ENCODE measurements at places on chromosomes 1 and 21.

- DNase-seq, result no peak
These were observed 46.2 kb upstream of the COX20 start for GRCh38 chr1:244789276-244789580.

DNA sequence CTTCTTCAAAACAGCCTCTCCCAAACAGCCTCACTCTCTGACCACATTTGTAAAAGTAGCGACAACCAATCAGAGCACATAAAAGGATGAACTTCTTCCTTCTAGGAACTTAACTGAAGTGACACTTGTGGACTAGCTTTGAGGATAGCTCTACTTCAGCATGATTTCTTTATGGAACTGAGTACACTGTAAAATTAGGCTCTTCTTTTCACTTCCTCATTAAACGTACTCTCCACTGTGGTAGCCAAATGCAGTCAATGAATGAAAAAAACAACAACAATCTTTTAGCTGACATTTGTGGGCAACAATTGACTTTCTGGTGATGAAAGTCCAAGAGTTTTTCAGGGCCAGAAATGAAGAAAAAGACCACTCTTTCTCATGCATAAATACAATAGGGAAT lies 9.6 kb downstream of the LRRC53 start:
- DNase-seq, result no peak

GRCh38 chr1:201002510-201002909 lies 21.0 kb downstream of the KIF21B start:
- no peak for DNase-seq

DNA sequence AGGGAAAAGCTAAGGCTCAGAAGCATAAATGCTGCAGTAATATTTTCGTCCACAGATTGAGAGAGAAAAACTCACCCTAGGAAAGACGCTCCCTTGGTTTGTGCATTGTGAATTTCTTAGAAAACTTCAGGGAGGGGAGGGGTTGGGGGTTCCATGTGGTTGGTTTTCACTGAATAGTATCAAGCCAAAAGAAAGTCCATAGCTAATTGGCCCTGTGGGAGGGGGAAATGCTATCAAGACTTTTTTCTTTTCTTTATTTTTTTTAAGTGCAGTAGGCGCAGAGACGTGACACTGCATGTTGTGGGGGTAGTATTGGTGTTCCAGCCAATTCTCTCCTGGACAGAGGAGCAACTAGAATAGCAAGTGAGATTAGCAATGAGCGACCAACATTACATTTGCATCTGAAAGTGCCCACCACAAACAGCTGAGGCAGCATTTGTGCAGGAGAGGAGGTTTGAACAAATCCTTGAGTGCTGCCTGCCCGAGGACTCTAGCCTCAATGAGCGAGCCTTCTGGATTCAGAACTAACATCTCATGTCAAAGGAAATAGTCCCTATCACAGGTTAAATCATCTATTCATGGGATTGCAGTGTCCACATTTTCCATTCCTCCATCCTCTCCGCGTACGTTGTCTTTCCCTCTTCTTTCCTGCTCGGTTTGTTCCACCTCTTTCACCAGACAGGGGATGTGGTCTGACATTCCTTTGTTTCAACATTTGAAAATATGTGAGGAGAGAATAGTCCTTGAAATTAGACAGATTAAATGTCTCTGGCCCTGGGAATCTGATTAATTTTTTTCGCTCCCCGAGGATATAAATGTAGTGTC lies 118.0 kb upstream of the MARK1 start:
- no peak for DNase-seq

GRCh38 chr1:113540335-113540734 lies 150.0 kb downstream of the MAGI3 start:
- no peak for DNase-seq

DNA sequence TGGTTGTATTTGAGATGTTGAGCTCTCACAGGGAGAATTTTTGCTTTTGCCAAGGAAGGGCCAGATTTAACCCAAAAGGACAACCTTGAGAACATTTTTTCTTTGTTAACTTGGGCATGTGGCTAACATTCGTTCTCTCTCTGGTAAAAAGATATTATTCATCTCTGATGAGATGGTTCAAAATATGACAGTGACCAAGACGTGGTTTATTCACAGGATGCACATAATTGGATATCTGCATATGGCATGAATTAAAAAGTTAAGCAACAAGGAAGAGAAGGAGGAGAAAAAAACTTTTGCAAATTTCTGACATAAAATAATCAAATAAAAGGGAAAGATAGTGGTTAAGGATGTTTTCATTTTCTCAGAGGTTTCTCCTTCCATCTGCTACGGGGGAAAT lies 43.1 kb upstream of the BCL10 start:
- DNase-seq, result no peak

GRCh38 chr1:156828400-156829124 lies 11.9 kb upstream of the SH2D2A start:
- no peak for DNase-seq

- no peak for DNase-seq
These were observed 64.7 kb upstream of the FGGY start for GRCh38 chr1:59232216-59232615.

GRCh38 chr1:93483200-93483599 lies 35.3 kb downstream of the FNBP1L start:
- no peak for DNase-seq

DNA sequence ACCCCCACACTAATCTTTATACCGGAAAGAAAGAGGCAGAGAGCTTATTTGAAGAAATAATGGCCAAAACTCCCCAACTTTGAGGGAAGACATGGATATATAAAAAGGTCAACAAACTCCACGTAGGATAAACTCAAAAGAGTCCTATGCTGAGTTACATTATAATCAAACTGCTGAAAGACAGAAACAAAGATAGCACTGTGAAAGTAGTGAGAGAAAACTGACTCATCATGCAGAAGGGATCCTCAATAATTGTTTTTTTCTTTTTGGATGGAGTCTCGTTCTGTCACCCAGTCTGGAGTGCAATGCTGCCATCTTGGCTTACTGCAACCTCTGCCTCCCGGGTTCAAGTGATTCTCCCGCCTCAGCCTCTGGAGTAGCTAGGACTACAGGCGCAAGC lies 48.5 kb upstream of the TTC39A start:
- no peak for DNase-seq

DNA sequence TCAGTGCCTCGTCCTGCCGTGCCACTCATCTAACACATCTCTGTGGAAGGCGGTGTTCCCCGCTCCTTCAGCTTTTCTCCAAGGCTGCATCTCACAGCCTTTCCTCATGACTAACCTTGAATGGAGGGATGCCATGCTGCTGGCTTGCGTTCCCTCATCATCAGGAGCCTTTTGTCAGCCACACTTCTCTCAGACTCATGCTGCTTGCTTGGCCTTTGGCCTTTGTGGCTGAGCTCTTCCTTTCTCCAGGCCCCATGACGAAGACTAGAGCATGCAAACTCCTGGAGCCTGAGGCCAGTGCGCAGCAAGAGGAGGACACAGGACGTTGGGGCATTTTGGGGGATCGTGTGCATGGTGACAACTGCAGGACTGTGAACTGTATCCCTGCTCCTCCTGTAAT lies 70.8 kb downstream of the SYT2 start:
- DNase-seq, result peak; percentile 91

- no peak for DNase-seq
These were observed 8.5 kb downstream of the C1orf21 start for GRCh38 chr1:184395370-184395769.

- DNase-seq, result no peak
These were observed 180.8 kb downstream of the TPR start for GRCh38 chr1:186194107-186194756.

- no peak for DNase-seq
These were observed 18.5 kb upstream of the ZNF648 start for GRCh38 chr1:182080040-182080439.

- no peak for DNase-seq
These were observed 1382.2 kb upstream of the B3GALT2 start for GRCh38 chr1:194568610-194569009.

DNA sequence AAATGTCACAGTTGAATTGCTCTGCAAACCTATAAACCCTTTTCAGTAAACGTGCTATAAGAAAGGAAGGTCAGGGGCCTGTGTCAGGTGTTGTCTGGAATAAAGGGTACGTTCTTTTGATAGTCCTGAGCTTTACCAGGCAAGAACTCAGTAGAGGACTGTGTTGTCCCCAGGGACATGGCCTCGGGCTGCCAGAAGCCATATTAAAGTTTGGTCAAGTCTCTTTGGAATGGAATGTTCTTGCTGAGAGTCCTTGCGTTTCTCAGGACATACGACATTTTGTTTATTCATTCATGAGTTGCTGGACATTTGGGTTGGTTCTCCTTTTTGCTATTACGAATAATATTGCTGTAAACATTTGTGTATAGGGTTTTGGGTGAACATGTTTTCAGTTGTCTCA lies 16.8 kb downstream of the VPS13D start:
- no peak for DNase-seq

GRCh38 chr1:77047978-77048614 lies 171.1 kb downstream of the PIGK start:
- DNase-seq, result no peak

- DNase-seq, result no peak
These were observed 12.2 kb upstream of the ARHGEF10L start for GRCh38 chr1:17527036-17527914.

- DNase-seq, result no peak
These were observed 11.8 kb upstream of the TMEM201 start for GRCh38 chr1:9576903-9577302.

GRCh38 chr1:227559926-227560325 lies 3.4 kb upstream of the ZNF678 start:
- no peak for DNase-seq

- DNase-seq, result peak; percentile 13
These were observed 80.6 kb upstream of the GFI1 start for GRCh38 chr1:92567211-92567868.

DNA sequence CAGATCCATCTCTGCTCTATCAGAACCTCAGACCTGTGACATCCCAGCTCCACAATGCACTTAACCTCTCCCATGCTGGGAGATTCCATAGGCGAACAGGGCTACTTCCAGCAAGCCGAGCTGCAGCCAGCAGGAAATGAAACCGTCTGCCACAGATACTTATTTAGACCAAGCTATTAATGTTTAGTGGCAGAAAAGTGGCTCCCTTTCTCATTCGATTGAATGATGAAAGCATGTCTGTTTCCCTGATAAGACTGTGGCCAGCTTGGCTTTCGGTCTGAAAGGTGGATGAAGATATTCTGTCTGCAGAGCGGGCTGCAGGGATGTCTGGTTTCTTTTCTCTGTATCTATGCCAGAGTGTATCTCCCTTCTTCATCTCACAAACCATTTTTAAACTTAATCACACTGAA lies 146.4 kb downstream of the GREM2 start:
- DNase-seq, result no peak

GRCh38 chr21:33491373-33492102 lies at the start of gene DNAJC28:
Gene DNAJC28 (minus strand): TSS chr21:33491716. CDS start chr21:33489393, 2,323 bp downstream.
- peak; percentile 84 for DNase-seq

DNA sequence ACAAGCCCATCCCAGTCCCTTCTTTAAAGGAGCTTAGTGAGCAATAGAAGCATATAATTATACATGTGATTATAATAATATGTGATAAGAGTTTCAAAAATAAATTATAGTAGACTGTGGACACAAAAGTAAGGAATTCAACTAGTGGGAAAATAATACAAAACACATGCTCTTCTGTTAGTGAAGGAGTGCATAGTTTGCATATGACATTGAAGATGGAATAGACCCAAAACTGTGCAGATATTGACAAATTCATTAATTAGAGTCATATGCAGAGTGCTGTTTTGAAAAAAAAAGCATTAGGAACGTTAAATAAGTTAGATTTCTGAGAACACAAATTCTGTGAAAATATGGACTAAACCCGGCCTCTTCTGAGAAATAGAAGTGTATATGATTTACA lies 278.8 kb downstream of the ASTN1 start:
- no peak for DNase-seq

GRCh38 chr1:113442131-113442530 lies 51.8 kb downstream of the MAGI3 start:
- no peak for DNase-seq

GRCh38 chr1:176110203-176110602 lies 96.9 kb downstream of the COP1 start:
- peak; percentile 31 for DNase-seq

DNA sequence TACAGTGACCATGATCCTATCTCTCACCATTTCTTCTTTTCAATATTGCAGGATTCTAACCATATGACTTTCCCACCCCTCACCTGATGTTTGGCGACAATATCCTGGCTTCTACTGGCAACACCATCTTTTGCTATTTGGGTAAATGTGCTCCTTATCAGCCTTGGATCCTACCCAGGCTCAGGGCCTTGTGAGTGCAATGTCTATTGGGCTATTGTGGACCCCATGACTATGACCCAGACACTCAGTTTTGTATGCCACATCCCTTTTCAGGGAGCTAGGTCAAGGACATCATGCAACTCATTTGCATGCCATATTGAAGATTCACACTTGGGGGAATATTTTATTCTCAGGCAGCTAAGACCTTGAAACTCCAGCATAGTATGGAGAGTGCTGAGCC lies 67.9 kb downstream of the DDR2 start:
- no peak for DNase-seq

GRCh38 chr1:247335882-247336281 lies 4.2 kb upstream of the ZNF496 start:
- DNase-seq, result no peak

DNA sequence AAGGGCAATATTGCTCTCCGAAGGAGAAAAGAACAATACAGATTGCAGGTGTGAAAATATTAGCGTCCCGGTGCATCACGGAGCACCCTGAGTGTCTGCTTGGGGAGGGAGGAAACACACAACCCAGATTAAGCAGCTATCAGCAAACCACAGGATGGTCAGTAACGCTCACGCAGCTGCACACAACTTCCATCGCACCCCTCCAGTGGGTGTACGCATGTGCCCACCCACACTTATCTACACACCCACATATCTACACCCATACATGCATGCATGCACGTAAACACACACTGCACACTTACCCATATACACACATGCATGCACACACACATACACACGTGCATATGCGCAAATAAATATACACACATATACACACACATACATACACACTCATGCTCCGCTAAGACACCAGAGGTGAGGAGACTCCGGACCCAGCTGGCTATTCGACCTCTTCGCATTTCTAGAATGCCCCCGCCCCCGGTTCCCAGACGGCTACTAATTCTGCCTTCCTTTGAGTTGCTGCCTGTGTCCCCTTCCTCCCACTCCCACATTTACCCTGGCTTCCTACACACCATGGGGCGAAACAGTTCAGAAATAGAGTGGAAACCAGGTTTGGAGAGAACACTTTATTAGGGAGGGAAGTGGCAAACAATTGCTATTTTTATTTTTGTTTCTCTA lies 26.2 kb downstream of the ITPKB start:
- DNase-seq, result no peak

- DNase-seq, result no peak
These were observed 4.8 kb downstream of the TBX19 start for GRCh38 chr1:168285521-168285790.

- DNase-seq, result no peak
These were observed 308.8 kb upstream of the USP24 start for GRCh38 chr1:55524006-55524405.

DNA sequence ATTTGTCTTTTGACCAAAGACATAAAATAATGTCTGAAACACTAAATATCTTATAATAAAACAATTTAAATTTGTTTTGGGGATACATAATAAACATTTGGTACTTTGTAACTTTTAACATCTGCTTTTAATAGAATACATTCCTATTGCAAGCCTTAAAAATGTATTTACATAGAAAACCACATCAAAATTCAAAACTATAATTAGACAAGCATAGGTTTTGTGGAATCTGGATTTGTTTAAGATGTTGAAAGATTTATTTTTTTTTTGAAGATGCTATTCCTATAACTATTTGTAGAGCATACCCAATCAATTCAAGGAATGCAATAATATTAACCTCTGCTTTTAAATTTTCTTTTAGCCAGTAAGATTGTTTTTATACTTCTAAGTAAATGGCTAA lies 125.7 kb downstream of the FMN2 start:
- no peak for DNase-seq
